ENCODE measurements at places on chromosomes 12 and 14.
A peak's percentile ranks its signal among the peaks of the same experiment; 100 is the strongest.

DNA sequence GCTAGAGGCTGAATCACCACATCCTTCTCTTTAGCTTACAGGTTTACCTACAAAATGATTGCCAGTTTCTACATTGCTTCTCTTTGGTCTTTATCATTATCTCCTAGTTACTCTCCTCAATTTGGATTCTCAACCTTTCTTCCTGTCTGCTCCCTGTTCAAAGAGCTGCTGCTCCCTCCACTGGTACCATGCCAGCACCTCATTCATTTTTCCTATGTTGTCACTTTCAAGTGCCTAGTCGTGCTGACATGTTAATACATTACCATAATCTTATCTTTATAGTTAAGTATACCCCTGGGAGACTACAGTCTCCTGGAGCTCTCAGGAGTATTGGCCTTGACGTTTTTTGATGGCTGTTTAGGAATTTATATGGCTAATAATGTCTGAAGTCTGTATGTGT is 14.2 kb downstream of the FRS2 start:
- DNase-seq: no peak

DNA sequence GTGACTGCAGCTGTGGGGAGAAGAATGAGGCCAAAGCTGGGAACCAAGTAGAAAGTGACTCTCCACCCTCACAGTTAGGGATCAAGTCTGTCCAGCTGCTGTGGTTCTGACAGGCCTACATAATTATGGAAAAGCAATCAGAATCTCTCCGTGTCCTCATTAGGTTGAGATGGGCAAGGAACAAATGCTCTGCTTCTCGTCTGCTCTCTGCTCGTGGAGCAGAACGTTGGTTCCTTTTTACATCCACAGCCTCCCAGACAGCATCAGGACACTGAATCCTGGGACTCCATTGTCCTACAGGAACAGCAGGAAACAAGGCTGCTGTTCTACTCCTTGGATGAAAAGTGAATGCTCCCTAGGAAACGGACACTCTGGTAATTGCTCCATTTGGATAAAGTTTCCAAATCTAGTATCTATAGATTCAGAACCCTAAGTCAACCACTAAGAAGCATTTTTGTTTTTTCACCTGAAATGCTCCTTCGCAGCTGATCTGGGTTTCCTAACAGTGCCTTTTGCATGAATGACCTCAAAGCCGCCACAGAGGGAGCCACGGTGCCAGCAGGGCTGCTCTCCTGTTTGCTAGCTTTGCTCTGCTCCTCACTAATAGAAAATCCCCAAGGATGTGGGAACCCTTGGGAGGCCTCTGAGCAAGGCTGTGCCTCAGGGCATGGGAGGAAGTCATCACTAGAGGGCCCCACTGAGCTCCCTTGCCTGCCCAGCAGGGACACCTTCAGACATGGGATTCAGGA is 102.0 kb downstream of the EGLN3 start:
- no peak for DNase-seq

DNA sequence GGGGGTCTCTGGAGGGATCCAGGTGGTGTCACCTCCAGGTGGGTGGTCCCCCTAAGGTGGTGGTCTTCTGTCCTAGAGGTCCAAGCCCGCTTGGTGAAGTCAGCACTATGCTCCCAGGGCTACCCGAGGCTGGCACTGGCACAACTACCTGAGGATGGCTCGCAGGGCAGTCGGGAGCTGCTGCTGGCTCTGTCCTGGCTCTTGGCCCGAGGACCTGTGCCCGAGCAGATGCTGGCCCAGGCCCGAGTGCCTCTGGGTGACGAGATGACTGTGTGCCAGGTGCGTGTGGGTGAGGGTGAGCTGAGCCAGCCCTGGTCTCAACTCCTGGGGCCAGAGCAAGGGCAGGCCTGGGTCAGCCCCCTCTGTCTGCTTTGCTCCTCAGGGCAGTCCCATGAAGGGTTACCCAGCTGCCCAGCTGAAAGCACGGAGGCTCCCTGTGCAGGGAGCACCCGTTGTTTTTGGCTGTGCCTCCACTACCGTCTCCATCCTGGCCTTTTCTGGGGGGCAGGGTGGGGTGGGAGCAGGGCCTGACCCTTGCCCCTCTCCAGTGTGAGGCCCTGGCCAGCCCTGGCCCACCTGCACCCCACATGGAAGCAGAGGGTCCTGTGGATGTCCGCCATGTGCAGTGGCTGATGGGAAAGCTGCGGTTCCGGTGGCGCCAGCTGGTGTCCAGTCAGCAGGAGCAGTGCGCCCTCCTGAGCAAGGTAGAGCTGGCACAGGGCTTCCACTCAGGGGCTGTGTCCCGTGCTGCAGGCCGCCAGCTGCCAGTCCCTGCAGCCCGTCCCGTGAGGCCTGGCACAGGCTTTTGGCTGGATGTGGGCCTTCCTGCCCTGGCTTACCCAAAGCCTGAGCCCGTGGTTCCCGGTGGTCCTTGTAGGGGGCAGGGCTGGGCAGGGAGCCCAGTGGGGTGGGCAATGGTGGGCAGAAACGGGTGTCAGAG is 1.3 kb downstream of the TEDC1 start:
- DNase-seq: peak; percentile 42

GRCh38 chr12:57815177-57816000 is 3.1 kb downstream of the AVIL start:
- no peak for DNase-seq

- DNase-seq: no peak
Measured at GRCh38 chr14:82879949-82880535, 1346.4 kb upstream of the SEL1L start.

Data from B cell (primary cell).